NCI-H526 (cell line): ENCODE measurements at places on chromosomes 3 and 15.

DNA sequence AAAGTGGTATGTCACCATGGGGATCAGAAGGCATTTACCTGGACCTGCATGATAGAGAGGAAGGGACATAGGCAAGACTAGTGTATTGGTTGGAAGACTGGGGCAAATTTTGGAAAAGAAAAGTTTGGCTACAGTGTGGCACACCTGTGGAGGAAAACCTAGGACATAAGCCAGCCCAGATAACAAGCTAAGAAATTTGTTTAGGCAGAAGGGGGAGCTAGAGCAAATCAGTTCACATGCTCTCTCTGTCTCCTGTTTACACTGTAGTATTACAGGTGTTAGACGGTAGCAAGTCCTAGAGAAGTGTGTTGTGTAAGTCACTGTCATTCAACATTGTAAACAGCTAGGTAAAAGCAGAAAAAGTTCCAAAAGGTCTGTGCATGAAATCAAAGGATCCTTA is 11.9 kb upstream of the ALDH1A2 start:
- peak; percentile 47 for DNase-seq

DNA sequence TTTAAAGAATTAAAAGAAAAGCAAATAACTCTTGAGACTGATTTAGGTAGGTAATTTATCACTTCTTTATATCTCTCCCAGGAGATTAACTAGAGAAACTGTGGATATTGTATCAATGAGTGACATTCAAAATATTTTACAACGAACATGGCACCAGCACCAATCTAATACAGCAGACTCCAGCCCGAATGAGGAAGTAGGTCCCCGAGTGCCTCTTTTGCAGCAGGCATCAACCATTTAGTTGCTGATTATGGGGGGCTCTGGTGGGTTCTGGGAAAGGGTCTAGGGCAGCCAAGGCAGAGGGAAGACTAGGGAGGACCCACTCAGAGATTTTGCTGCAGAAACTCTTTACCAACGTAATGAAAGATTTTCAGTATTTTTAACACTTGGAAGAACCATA is 31.7 kb upstream of the TTC14 start:
- DNase-seq: no peak

DNA sequence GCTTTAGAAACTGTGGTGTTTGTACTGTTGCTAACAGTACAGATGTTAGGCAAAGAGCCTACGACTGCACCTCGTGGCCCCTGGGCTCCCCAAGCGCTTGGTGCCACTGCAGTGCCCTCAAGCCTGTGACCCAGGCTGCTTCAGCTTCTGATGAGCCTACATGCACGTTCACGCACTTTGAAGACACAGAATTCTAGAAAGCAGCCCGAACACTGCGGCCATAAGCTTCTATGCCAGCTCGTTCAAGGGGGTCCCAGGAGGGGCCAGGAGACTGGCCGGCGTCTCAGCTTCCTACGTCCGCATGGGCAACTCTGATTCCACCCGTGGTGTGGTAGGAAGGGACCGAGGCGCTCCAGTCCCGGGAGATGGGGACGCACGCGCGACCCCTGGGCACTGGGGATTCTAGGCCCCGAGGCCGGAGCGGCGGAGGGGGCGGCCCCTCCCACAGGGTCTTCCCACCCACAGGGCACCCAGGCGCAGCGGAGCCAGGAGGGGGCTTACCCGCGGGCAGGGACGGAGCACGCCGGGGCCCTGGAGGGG is 653 bp downstream of the MYO5C start:
- peak; percentile 64 for DNase-seq

DNA sequence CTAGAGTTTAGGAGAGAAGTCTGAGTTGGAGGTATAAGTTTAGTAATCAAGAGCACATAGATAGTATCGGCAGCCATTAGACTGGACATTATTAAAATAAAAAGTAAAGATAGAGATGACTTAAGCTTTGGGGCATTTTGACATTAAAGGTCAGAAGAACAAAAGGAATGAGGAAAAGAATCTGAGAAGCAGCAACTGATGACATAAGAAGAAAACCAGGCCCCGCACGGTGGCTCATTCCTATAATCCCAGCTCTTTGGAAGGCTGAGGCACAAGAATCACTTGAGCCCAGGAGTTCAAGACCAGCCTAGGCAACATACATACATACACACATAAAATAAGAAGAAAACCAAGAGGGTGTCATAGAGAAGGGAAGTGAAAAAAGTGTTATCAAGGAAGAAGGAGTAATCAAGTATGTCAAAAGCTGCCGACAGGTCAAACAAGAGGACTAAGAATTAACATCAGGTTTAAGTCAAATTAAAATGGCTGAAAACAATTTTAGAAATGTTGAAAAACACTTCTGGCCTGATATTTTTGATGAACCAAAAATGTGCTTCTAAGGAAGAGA is 38.9 kb downstream of the ACAP2 start:
- DNase-seq: no peak

DNA sequence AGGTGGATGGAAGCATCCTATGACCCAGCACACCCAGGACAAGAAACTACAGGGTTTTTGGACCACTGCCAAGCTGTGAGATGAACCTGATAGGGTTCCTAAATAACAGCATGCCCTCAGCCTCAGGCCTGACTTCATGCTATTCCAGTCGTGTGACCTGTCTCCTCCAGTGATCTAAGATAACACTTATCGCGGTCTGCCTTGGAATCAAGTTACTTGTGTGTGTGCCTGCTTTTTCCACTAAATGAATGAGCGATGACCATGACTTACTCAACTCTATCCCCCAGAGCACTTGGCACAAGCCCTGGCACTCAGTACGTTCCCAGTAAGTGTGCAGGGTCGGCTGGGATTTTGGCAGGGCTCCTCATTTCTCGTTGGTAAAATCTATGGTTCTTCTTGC is 172.7 kb upstream of the TP63 start:
- no peak for DNase-seq

GRCh38 chr3:128054367-128054766 is 2.1 kb downstream of the SEC61A1 start:
- DNase-seq: no peak

GRCh38 chr15:70585707-70586034 is 177.7 kb downstream of the UACA start:
- no peak for DNase-seq

DNA sequence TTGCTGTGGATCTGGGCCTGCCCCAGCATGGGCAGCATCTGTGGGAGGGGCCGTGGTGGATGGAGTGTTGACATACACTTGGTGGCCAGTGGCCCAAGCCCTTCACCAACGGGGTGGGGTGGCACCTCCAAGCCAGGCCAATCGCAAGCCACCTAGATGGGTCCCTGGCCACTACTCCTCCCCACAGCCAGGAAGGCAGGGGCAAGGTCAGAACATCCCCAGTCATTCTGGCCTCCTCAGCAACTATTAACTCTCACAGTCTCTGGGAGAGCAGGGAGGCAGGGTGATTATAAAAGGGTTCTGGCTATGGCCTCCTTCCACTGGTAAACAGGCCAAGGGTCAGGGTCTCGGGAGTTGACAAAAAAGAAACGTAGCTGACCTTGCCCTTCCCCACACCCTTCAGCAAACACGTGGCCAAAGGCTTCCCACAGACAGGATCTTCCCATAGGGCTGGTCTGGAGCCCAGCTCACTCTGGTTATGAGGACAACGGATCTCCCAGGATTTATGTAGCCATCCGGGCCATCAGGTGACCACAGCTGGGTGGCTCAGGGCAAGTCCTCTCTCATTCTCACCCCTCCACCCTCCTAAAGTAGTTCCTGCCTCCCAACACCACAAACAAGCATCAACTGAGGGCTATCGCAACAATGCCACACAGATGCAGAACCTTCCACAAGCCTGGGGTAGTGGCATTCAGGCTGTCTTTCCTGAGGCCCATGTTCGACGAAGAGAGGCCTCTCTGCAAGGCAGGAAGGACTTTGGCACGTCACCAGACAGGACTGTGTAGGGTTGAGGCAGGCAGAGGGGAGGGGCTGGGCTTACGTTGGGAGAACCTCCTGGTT is 18.9 kb downstream of the TLE3 start:
- DNase-seq: no peak

- DNase-seq: no peak
Measured at GRCh38 chr15:82943176-82943575, 9.3 kb downstream of the HOMER2 start.

DNA sequence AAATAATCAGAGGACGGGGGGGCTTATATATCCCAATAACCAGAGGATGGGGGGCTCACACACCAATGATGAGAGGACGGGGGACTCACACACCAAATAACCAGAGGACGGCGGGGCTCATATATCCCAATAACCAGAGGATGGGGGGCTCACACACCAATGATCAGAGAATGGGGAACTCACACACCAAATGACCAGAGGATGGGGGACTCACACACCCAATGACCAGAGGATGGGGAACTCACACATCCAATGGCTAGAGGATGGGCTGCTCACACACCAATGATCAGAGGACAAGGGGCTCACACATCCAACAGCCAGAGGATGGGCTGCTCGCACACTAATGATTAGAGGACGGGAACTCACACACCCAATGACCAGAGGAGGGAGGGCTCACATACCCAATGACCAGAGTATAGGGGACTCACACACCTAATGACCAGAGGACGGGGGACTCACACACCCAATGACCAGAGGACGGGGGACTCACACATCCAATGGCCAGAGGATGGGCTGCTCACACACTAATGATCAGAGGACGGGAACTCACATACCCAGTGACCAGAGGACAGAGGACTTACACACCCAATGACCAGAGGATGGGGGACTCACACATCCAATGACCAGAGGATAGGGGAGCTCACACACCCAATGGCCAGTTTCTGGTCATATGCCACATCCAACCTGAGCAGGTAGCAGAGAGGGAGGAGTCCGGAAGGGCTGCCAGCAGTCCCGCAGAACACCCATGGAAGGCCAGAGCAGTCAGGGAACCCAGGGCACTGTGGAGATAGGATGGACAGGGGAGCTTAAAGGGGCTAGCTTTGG is 10.6 kb downstream of the RAB6B start:
- no peak for DNase-seq

GRCh38 chr15:45439521-45440260 is 61.3 kb upstream of the GATM start:
- DNase-seq: peak; percentile 7

- DNase-seq: no peak
Measured at GRCh38 chr3:193693774-193694173, 100.8 kb downstream of the OPA1 start.

GRCh38 chr3:61772456-61772855 is 211.1 kb downstream of the PTPRG start:
- DNase-seq: no peak

DNA sequence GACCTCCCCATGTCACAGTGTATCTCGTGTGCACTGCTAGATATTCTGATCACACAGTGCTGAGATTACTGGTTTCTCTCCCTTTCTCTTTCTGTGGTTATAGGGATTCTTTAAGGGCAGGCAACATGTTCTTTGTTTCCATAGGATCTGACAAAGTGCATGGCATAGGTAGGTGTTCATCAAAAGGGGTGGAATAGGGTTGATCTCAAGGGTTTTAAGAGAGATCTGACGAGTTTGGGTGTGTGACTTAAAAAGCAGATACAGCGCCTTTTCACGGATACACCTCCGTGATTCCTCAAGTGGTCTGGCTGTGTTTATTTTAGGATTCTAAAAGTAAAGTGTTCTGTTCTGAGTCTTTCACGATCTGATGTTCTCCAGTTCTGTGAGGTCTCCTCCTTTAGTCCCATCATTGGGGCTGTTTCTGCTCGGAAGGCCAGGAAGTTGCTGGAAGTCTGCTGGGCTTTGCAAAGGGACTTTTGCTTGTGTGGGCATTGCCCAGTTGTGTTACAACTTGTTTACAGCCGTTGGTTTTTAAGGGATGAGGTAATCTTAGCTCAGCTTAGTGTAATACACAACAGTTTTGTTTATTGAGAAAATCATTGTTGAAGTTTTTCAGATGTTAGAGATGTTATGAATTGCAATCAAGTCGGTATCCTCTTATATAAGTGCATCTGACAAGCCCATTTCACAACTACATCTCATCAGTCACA is 34.8 kb downstream of the IGF1R start:
- DNase-seq: no peak

GRCh38 chr3:11660242-11660641 is 16.5 kb upstream of the VGLL4 start:
- DNase-seq: no peak

GRCh38 chr3:178532476-178532875 is 3.8 kb upstream of the KCNMB2 start:
- DNase-seq: no peak

GRCh38 chr3:72177075-72178050 is 392.4 kb upstream of the PROK2 start:
- no peak for DNase-seq

- DNase-seq: no peak
Measured at GRCh38 chr3:31561891-31562290, 29.2 kb downstream of the STT3B start.

DNA sequence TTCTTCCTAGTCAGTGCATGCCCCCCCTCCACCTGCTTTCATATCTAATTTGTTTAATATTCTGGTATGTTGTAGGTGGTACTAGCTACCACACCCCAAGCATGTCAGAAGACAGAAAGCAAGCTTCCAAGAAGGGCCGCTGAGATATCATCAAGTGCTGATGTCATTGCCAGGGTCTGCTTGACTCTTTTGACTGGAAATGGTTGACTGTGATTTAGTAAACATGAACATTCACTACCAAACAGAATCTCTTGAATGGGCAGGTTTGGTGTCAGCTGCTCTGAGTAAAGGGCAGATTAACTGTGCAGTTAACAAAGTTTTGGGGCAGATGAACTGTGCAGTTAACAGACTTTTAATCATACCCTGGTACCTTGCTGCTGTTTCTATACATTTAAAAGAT is 244.2 kb upstream of the SATB1 start:
- DNase-seq: no peak

DNA sequence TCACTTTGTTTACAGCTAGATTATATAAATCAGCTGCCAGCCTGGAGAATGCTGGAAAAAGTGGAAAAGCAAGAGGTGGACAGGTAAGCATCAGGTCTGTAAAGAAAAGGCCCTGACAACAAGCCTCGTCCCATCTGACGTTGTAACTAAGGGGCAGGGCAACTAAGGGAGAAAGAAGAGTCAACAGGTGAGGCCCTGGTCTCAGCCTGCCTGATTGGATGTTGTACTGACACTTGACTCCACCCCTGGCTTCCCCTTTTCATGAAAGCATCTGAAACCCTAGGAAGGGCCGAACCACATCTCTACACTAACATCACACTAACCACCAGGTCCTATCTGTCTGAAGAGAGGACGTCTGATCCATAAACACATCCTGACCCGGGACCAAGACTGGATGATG is 357.6 kb upstream of the CFAP20DC start:
- DNase-seq: no peak

GRCh38 chr3:50645378-50645777 is 28.4 kb downstream of the MAPKAPK3 start:
- DNase-seq: no peak

GRCh38 chr15:74388363-74388951 is 21.0 kb upstream of the CYP11A1 start:
- no peak for DNase-seq

DNA sequence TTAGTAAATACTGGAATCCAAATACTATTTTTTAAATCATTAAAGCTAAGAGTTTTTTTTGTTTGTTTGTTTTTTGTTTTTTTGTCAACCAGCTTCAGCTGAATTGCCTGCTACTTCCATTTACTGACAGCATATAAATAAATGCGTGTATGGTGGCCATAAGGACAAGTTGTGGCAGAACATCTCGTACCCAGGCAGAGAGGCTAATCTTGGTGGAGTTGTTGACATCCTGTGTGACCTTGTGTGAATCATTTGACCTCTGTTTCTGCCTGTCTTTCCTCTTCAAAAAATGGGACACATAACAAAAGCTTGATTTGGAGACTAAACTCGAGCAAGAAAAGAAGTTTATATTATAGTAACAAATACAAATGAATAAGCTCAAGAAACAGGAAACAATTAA is 734.2 kb downstream of the MCTP2 start:
- no peak for DNase-seq

GRCh38 chr3:32435911-32436815 is 44.5 kb downstream of the CMTM7 start:
- DNase-seq: no peak
